ENCODE measurements at places on chromosomes 4 and X.

DNA sequence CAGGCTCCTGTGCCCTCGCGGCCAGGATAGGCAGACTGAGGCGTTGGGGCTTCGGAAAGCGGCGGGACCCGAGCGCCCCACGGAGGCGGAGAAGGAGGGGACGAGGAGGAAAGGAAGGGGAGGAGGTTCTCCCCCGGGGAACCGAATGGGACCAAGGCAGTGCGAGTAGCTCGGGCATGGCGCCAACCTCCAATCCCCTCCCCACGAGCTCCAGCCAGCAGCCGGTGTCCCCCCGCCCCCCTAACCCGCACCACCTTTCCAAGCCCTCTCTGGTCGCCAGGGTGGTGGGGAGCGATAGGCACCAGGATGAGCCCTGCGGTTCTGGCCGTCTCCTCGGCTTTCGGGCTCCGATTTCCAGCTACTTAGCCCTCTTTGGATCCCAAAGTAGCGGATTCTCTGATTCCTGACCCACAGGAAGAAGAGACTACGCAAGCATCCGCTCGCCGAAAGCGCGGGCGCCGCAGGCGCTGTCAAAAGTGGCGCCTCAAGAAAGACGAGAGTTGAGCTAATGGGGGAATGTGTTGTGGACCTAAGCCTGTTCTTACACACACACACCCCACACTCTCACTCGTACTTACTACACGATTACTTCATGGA lies 15.2 kb upstream of the ZIC3 start:
- no peak for DNase-seq

- no peak for DNase-seq
Measured at GRCh38 chr4:143195581-143195980, 10.9 kb downstream of the USP38 start.

DNA sequence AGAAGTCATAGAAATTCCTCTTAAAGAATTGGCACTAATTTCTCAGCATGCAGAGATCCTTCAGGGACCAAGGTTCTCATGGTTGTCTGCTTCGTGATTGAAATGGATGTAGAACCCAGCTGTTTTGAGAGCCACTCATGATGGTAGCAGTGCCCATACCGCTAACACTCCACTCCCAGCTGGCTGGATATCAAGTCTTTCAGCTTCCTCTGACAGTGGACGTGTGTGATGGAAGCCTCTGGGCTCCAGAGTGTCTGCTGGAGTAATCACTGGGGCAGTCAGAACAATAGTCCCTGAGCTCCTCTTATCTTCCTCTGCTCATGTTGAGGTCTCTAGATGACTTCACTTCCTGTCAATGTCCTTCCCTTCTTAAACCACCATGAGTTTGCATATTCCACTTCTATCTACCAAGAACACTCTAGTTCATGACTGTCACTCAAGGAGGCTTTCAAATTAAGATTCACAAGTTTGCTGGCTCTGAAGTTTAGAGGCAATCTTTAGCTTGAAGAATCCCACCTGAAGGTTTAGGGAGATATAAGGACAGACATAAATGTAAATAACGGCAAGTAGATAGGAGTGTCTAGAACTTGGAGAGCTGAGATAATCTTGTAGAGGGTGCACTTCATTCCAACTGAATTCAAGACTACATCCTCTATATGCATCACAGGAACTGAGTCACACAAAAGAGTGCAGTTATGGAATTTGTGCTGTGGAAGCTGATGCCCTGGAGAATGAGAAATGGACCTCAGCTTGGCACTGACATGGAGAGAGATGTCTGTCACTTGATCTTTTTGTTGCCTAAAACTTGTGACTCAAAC lies 64.5 kb upstream of the WDR1 start:
- DNase-seq, result peak; percentile 48

DNA sequence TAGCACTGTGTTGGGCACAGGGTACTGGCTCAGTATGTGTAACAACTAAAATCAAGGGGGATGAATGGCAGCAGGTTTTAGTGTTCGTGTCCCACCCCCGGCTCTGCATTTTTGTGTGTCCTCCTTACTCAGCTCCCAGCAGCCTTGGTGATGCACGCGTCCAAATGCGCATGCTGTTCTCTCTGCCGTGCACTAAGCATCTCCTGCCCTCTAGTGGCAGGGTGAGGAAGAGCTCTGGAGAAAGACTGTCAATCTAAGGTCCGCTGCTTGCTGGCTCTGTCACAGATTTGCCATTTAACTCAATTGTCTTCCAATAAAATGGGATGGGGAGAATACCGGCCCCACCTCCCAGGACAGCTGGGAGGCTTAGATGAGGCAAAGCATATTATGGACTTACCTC lies 61.4 kb downstream of the WFS1 start:
- DNase-seq, result peak; percentile 24

- DNase-seq, result no peak
Measured at GRCh38 chrX:13130816-13131215, 86.4 kb upstream of the FAM9C start.

DNA sequence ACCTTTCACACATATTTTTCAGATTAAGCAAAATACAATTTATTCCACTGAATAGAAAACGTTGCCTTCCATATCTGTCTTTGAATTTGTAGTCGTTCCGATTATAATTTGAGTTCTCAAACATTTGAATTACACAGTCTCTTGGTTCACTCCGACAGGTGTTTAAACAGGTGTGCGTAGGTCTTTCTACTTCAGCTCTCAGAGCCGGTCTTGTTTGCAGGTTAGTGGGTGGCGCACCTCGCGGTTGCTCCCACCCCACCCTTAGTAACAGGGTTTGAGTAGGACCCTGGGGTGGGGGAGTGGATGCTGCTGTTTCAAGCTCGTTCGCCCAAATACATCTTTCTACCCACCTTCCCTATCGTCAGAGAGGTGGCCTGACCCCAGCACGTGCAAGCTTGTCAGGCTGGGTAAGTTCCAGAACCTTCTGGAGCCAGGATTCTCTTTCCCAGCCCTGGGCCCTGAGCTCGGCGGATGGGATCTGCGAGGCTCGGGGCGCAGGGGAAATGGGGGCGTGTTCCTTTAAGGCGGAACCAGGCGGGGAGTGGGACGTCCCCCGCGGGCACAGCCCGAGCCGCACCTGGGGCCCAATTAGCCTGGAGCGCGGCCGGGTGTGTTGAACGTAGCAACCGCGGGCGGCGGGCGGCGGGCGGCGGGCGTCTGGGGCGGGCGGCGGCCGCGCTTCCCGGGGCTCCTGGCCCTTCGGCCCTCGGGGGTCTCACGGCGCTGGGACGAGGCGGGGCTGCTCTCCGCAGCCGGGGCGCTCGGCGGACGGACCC lies at the start of gene FAM149A:
Gene FAM149A (plus strand): TSS at position 591 of the 776 bp plus-strand sequence.
- DNase-seq, result peak; percentile 63

DNA sequence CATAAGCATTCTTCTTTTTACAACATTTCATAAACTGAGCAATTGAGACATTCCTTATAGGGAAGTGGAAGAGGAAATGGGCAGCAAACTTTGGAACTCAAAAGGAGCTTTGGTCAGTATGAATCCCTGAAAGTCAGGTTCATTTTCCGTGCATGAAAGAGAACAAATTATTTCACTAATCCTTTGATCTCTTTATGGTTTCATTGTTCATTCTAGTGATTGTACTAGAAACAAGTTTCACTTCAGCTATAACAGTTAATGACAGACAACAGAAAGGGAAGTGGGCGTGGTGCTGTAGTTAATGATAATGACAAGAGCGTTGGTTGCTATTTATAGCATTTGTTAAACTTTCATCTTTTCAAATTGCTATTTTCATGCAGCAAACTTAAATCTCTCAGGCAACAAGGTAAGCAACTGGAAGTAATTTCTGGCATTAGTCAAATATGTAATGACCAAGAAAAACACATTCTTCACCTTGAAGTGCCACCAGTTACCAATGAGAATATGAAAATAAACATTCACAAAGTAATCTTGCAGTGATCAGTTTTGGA lies 98.4 kb downstream of the AREG start:
- DNase-seq, result no peak

DNA sequence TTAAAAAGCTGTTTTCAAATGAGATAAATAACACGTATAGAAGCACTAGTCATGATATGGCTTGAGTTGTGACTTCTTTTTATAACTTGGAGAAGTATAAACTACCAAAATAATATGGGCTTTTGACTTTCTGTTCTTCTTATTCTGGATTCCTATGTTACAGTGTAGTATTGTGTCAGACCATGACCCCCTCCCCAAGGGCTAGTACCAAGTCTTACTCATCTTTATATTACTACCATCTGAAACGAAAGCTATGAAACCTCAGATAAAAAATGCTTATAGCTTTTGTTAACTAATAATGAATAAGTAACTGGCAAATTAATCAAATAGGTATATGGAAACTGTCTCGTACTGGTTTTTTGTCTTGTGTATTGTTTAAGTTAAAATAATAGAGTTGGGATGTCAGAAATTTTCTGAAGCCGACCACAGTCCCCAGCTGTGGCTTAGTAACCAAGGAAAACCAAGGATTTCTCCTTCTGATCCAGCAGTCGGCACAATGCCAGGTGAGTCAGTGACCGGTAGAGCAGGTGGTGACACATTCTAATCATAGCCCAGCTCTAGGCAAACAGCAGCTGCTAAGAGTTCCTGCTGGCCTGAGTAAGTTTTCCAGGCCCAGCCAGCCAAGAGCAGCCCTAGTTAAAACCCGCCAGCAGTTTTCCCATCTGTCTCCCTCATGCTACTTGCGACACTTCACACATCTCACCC lies 163.3 kb upstream of the PRDX4 start:
- DNase-seq, result no peak

- DNase-seq, result no peak
Measured at GRCh38 chr4:26323821-26324220, 3.0 kb downstream of the RBPJ start.

DNA sequence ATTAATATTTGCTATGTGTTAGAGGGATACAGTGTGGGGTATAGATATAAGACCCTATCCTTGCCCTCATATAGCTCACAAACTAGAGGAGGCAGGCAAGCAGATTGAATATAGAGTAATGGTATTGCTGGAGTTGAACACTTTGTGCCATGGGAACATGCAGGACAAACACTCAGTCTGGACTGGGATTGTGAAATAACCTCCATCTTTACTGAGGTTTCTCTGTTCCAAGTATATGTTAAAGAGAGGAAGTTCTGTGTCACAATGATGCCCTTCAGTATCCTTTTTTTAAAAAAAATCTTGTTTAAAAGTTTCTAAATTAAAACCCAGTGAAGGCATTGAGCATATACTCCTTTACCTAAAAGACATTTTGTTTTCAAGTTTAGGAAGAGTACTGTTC lies 8.7 kb downstream of the FABP2 start:
- no peak for DNase-seq

GRCh38 chrX:119790977-119791436 lies 423 bp downstream of the RPL39 start:
- peak; percentile 28 for DNase-seq

- DNase-seq, result no peak
Measured at GRCh38 chrX:34365471-34365870, 233.4 kb upstream of the FAM47A start.

- no peak for DNase-seq
Measured at GRCh38 chr4:185307136-185307950, 88.4 kb downstream of the LRP2BP start.

GRCh38 chr4:86593688-86594558 lies at the start of gene PTPN13:
Gene PTPN13, plus strand, starts transcription at chr4:86594315. Its CDS starts 40,942 bp downstream, at chr4:86635257.
- peak; percentile 78 for DNase-seq

DNA sequence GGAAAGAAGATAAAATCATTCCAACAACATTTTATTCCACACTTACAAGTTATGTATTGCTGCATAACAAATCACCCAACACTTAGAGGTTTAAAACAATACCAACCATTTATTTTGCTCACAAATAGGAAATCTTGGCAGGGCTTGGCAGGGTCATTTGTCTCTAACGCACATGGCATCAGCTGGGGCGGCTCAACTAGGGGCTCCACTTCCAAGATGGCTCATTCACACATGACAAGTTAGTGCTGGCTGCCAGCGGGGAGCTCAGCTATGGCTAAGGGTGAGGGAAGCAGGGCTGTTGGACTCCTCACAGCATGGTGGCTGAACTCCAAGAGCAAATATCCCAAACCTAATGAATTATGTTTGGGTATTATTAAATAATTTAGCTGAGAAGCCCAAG lies 377.0 kb downstream of the ZNF674 start:
- no peak for DNase-seq

- no peak for DNase-seq
Measured at GRCh38 chrX:14616301-14616700, 87.0 kb downstream of the GLRA2 start.

DNA sequence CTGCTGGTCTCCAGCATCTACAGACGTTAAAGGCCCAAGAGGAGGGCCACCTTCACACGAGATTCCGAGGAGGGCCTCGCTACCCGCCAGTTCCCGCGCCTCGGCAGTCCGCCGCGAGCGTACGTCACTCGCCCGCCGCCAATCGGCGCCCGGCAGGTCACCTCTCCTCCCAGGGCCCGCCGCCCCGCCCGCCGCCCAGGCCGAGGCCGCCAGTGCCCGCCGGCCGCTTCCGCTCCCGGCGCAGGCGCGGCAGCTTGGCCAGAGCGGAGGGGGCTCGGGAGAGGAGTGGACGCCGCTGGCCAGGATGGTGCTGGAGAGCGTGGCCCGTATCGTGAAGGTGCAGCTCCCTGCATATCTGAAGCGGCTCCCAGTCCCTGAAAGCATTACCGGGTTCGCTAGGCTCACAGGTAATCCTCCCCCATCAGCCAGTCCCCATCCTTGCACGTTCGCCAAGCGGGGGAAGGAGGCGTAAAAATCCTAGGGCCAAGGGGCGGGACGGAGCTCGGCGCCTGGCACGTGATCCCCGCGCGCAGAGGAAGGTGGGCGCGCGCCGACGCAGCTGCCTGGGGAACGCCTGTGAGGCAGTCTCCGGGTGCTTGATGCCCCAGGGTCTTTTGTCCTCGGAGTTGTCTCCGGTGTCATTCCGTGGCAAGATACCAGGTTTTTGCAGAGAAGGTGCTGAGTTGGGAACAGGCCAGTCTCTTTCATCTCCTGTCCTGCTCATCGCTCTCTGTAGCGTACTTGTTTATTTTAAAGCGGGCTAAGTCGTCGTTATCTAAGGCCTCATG lies at the start of gene CISD2:
Gene CISD2 (plus strand): TSS at position 212 of the 788 bp plus-strand sequence. CDS start 93 bp downstream, at position 305.
- DNase-seq, result peak; percentile 96

GRCh38 chr4:182553653-182554052 lies 310.5 kb downstream of the TENM3 start:
- DNase-seq, result no peak
